Hematopoietic multipotent progenitor cell (in vitro differentiated cells): ENCODE measurements at places on chromosomes 1 and 21.
A peak's percentile ranks its signal among the peaks of the same experiment; 100 is the strongest.

DNA sequence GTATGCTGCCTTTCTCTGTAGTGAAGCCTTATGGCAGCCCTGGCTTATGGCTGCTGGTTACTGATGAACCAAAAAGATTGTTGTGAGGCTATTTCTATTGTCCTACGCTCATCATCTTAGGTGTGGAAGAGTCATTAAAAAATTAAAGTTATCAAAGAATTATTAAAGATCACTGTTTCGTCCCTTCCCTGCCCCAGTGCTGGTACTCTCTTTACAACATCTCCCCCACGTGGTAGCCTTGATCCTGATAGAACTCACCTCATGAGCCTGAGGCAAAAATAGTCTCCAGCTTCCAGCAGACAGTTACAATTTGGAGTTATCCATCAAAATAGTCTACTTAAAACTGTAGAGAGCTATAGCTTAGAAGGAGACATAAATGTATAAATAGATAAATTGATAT lies 201.5 kb downstream of the S1PR1 start:
- peak; percentile 8 for DNase-seq

DNA sequence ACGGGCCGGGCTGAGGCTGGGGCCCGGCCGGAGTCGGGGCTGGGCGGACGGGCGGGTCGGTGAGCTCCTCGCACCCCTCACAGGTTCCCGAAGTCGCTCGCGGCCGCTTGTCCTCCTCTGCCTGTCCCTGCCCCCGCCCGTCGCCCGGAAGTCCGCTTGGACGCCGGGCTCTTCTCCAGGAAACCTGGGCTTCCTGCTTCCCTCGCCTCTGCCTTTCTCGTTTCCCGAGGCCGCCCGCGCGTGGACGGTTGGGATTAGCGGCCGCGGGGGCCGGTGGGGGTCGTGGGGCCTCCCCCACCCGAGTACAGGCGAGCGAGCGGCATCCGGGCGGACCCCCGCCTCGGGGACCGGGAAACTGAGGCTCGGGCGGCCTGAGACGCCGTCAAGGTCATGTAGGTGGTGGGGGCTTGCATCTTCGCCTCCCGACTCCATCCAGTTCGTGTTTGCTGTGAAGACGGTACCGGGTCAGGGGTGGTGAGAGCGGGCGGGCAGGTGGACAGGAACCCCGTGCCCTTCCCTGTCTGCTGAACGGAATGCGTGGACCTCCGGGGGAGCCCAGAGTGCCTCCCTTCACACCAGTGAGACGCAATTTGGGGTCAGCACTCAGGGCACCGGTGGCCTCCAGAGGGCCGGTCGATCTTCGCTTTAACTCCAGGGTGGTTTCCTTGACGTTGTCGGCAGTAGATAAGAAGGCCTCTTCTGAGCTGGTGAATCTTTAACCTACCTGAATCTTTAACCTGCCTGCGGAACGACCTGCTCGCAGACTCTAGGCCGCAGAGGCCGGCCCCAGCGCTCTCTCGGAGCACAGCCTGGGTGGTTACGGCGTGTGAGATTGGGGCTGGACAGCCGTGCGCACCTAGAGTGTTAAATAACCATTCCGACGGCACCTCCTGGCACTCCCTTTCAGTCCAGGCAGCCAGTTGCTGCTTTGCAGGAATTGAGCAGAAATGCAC lies 686 bp downstream of the ARF1 start:
- no peak for DNase-seq

GRCh38 chr1:157139052-157139715 lies 989 bp upstream of the ETV3 start:
- DNase-seq = no peak

GRCh38 chr1:193656841-193657240 lies 470.4 kb upstream of the B3GALT2 start:
- no peak for DNase-seq

DNA sequence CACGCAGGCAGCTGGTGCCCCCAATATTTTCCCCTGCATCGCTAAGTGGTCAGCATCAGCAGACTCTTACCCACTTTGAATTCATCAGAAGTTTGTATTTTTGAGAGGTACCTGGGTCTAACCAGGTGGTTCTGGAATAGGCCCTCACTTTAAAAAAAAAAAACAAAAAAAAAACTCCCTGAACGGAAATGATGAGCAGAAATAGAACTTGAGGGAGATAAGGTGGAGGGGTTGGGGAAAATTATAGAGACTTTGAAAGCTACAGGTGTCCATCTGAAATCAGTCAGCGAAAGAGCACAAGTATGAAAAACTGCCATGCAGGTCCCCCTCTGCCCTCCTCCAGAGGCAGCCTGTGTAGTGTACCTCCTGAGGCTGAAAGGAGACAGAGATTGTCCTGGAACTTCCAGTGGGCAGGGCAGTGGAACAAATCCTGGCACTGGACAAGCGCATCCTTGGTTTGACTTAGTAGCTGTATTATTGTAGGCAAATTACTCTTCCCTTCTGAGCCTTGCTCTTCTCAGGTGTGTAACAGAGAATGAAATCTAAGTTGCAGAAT lies 1.2 kb downstream of the SLAMF7 start:
- DNase-seq = no peak

GRCh38 chr1:229249854-229250644 lies 20.9 kb upstream of the RAB4A start:
- no peak for DNase-seq

DNA sequence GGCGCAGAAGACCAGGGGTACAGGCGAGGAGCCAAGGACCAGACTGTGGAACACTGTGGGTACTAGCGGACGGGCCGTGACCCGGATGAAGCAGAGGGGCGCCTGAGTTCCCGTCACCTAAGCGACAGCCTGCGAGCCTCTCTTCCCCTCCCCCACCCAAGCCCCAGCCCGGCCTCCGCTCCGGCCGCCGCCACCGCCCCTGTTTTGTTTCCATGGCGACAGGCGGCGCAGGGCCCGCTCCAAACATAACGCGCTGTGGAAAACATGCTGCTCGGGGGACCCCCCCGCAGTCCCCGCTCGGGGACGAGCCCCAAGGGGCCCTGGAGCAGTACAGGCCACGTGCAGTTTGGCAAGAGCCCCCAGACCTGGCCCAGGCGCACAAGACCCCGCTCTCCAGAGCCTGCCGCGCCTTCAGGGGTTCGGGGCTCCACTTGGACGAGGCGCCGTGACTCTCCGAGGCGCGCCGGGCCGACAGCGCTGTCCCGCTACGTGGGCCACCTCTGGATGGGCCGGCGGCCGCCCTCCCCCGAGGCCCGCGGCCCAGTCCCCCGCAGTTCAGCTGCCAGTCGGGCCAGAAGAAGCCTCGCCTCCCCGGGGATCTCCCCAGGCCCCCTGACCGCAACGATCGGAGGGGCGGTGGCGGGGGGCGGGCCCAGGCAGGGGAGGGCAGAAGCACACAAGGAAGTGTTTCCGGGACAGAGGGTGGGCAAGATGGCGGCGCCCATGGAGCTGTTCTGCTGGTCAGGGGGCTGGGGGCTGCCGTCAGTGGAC lies at the start of gene MTX1:
Gene MTX1, plus strand, starts transcription at position 155 of the 771 bp plus-strand sequence. Its CDS starts 110 bp downstream, at position 265.
- peak; percentile 93 for DNase-seq

DNA sequence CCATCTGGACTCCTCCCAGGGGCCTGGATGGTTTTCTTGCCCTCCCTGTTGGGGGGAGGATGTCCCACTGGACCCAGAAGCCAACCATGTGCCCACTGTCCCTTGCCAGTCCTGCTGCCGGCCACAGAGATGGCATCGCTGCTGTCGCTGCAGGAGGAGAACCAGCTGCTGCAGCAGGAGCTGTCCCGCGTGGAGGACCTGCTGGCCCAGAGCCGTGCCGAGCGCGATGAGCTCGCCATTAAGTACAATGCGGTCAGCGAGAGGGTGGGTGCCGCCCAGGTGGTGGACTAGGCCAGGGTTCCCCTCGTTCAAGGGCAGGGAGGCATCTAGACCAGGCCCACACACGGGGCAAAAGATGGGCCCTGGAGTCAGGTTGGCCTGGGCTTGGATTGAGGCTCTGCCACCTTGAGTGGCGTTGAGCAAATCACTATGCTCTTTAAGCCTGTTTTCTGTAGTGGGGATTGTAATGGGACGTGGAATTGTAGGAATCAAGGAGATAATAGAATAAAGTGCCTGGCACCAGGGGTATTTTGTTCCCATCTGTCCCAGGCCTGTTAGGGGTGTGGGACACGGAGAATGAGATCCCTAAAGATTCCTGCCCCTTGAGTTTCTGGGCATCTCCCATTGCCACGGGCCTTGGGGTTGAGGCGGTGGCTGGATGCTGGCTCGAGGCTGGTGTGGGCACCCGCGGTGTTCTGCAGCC lies 2.6 kb downstream of the CROCC start:
- no peak for DNase-seq

DNA sequence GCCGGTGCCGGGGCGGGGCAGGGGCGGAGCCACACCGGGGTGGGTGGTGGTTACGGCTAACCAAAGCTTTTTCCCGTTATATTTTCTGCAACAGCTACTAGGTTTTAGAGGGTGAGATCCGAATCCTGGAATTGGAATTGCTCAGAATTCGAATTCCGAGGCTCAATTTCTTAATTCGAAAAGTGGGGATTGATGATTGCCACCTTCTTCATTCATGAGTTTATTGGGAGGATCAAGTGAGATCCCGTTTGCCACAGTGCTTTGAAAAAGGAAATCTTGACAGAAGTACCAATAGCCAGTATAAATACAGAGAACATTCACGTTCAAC lies 207 bp upstream of the SVBP start:
- no peak for DNase-seq
